Activated CD8-positive, alpha-beta memory T cell treated with anti-CD3 and anti-CD28 coated beads, Interleukin-2, amount 50 U/mL, for 48 hours (primary cell): ENCODE measurements at places on chromosomes 4 and X.

DNA sequence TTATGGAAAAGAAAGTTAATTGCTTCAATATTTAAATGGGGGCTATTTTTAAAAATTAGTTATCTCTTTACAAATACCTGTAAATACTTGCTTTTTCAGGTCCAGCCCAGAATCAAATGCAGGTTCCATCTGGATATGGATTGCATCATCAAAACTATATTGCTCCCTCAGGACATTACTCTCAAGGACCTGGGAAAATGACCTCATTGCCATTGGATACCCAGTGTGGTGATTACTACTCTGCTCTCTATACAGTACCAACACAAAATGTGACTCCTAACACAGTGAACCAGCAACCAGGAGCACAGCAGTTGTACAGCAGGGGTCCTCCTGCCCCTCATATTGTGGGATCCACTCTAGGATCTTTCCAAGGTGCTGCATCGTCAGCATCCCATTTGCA, 29.2 kb downstream of the SEC24B start:
- DNase-seq, result no peak

GRCh38 chr4:21512353-21512752, 436.2 kb downstream of the KCNIP4 start:
- no peak for DNase-seq

DNA sequence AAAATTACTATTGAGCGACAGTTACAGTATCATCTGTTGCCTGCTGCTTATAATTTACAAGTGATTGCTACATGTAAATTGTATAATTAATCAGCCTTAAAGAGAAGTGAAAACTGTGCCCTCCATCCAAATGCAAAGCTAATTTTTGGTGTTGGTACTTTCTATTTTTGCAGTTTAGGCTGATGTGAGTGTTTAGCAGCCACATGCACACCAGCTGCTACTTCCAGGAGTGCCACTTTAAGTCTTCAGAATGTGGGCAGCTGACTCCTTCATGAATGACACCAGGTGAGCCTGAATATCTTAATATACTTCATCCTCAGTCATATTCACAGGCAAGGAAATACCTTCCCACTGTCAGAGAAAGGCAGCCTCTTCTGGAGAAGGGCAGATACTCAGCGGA, 149.8 kb upstream of the RASGEF1B start:
- no peak for DNase-seq

- DNase-seq, result no peak
Measured at GRCh38 chr4:88138561-88138960, 19.9 kb downstream of the ABCG2 start.

DNA sequence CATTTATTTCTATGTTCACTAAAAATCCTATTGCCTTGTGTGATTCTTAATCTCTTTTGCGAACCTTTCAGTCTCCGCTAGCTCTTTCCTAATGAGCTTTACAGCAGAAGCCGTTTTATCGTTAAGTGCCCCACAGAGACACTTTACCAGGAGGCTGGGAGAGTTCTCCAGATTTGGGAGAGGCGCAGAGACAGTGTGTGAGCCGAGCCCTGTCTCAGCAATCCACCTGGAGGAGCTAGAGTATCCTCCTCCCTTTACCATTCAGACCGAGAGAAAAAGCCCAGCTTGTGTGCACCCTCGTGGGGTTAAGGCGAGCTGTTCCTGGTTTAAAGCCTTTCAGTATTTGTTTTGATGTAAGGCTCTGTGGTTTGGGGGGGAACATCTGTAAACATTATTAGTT, 54.9 kb upstream of the MTM1 start:
- DNase-seq, result no peak

DNA sequence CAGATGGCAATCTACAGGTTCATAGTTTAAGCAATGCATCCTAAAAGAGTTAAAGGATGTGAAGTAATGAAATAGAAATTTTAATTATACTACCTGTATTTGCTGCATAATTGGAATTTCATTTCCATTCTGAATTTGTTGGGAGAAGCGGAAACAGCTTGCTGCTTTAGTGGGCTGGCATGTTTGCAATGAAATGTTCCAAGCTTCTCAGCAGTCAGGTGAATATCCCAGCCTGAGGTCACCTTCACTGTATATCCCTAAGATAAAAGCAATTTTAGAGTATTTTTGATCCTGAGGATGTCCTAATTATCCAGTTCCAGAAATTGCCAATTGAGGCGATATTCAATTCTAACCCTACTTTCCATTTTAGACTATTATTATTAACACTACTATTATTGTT, 136.1 kb upstream of the ARSJ start:
- DNase-seq, result no peak

- DNase-seq, result no peak
Measured at GRCh38 chr4:148287111-148287510, 155.1 kb downstream of the NR3C2 start.

- DNase-seq, result no peak
Measured at GRCh38 chrX:22116605-22117546, 84.8 kb downstream of the PHEX start.

- DNase-seq, result no peak
Measured at GRCh38 chr4:119615068-119615719, 13.4 kb downstream of the PDE5A start.

GRCh38 chrX:619451-619811, 11.2 kb upstream of the SHOX start:
- no peak for DNase-seq

GRCh38 chr4:117845270-117845669, 189.0 kb upstream of the NDST3 start:
- no peak for DNase-seq

GRCh38 chr4:71267244-71267643, 71.6 kb upstream of the SLC4A4 start:
- DNase-seq, result no peak

- no peak for DNase-seq
Measured at GRCh38 chr4:107017443-107018343, 18.4 kb downstream of the DKK2 start.

GRCh38 chr4:86960557-86960961, 25.7 kb downstream of the AFF1 start:
- no peak for DNase-seq

DNA sequence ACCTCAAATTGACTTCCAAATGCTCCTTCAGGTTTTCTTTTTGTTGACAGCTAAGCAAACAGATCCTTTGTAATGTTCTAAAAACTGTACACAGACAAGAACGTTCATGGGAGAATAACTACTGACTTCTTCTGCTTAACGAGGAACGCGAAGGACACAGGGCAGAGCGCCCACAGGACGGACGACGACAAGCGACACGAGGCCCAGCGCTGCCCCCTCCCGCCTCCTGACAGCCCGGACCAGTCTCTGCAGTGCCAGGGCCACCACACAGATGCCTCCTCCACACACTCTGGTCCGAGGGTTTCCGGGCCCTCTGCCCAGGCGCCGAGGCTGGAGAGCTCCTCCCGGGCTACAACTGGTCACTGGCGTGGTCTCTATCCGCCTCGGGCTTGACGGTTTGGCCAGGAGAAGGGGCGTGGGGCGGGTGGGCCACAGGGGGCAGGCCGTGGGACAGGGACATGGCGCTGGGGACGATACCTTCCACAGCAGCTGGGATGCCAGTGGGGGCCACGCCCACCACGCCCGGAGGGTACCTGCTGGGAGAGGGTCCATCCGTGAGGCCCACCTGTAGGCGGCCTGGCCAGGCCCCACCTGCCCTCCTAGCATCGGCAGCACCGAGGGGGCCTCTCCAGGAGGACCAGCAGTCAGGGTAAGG, 36.9 kb downstream of the CTBP1 start:
- DNase-seq, result no peak

DNA sequence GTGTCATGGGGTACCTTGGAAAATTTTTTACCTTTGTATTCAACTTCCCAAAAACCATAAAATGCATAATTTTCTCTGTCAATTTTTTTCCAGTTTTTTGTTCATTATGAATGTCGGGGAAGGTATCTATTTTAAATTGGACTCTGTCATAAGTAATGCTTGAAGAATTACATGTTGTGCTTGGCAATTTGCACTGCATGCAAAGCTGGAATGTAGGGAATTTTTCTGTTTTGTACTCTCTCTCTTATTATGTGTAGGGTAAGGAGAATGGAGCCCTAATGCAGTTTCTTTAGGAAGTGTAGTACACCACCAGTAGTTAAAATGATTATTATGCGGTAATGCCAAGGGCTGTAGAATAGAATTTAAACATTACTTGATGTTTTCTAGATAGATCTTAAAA, 137.7 kb upstream of the LIMCH1 start:
- DNase-seq, result no peak

GRCh38 chr4:88965053-88965452, 91.9 kb downstream of the FAM13A start:
- no peak for DNase-seq

DNA sequence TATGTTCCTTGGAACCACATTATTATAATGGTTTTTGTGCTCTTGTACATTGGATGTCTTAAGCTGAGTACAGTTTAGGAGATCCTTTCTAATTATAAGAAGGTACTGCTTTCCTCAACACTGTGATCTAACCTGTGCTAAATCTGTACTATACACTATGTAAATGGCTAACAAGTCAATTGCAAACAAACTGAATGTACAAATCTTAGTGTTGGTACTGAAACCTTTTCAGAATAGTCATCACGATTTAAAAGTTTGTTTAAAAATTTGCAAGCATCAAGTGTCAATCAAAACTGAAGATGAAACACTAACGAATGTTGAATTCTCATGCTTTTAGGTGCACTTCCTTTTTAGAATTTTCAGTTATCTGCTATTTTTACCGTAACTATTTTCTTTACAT, 2090.4 kb upstream of the TENM3 start:
- no peak for DNase-seq

DNA sequence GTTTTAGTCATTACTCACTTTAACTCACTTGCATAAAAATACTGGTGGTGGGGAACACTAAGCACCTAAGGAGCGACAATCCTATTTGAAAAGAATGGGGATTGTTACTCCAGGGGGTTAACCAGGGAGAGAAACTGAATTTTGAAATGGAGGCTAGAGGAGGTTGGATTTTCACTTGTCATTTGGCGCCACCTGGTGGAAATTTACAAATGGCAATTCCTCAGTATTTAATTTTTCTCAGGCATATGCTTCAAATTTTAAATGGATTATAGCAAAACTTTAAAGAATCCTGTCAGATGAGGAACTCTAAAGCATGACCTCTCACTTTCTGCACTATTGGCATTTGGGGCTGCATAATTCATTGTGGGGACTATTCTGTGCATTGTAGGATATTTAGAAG, 2.7 kb upstream of the GEMIN8 start:
- peak; percentile 60 for DNase-seq

DNA sequence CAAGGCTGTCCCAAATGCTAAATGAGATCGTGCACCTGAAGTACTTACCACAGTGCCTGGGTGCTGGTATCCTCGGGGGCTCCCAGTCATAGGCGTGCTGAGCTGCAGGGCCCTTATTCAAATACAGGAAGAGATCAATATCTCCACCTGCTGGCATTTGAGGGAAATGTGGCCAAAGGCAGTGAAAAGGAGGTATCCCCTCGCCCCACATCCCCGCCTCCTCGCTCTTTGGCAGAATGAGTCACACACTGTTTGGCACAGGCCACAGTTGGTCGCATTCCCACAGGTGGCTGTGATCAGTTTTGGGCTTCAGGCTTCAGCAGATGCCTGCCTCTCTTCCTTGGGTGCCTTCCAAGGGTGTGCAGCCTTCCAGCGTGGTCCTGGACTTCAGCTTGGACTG, 28.4 kb downstream of the ZNF185 start:
- DNase-seq, result no peak

DNA sequence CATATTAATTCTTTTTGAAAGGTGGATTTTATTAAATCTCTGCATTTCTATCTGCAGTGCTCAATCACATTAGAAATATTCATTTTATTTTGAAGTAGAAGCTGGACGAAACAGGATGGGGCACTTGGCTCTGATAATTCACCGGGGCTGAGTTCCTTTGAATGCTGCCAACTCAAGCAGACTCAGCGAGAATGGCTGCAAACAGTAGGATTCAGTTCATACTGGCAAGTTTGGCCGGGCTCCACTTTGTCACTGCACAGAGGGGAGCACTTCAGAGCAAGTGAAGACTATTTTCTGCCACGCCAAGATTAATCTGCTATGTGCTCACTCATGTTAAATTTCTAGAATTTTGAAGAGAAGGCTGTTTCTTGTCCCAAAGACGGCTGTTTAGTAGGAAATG, 30.7 kb upstream of the KLHL8 start:
- no peak for DNase-seq

DNA sequence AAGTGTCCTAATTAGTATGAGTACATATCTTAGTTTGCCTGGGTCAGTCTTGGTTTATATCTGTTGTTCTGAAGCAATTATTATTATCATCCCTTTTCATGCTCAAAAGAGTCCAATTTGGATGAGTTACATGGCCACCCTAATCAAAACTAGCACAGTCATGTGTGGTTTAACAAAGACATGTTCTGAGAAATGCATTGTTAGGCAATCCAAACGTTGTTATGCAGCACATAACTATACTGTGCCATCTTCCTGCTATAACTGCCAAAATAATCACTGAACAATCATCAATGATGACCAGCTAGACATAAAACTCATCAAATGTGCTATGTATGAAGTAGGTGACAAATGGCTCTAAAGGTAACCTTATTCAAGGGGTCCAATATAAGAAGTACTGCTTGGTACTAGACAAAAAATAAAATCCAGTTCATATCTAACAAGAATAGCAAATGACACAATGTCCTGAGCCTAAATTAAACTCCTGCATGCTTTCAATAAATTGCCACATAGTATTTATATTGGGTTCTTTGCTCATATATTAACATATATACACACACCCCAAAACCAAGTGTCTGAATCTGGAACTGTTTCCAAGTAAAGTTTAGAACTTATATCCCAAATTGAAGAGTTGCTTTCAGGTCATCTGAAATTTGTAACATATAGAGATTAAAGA, 41.9 kb downstream of the CNOT6L start:
- no peak for DNase-seq

DNA sequence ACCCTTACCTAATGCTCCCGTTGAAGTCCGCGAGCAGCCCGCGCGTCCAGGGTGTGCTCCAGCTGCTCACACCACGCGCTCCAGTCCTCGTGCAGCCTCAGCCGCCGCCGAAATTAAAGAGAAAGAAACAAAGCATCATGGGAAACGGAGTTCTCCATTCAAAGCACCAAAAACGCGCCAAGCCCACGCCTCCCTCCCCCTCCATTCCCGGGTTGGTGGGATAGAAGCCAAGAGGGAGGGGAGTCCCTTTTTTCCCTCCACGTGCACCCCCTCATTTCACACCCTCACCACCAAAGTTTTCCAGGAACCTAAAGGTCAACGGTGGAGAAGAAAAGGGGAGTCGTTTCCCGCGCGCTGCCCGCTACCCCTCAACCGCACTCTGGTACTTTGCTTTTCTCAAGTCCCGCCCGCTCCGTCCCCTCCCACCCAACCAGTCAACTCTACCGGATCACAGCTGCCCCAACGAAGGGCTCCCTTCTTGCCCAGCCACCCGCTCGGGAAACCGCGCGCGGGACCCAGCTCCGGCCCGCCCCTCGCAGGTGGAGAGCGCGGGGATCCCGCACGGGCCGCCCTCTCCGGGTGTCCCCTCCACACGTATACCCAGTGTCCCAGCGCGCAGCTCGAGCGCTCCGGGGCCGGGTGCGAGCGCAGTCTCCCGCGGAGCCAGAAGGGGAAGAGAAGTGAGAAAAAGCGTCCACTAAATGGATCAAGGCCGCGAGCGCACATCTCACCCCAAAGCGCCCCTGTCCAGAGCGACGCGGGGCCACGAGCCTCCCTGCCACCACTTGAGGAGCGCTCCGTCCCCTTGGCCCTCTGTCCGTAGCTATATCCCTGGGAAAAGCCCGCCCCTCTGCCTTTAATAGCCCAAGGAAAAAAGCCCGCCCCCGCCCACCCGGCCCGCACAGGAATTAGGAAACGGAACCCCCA, 65.1 kb upstream of the CCDC160 start:
- peak; percentile 66 for DNase-seq
